RKO (cell line): ENCODE measurements at places on chromosomes 2 and 18.

DNA sequence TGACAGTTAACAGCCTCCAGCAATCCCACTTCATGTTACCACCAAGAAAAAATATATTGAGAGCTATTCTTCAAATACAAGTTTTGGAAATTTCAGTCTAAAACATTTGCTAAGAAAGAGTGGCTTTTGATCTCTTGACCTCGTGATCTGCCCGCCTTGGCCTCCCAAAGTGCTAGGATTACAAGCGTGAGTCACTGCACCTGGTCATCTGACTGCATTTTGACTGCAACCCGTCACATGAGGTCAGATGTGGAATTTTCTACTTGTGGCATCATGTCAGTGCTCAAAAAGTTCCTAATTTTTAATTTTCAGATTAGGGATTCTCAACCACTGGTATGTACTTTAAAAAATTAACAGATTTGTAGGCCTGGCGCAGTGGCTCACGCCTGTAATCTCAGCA, 9.1 kb upstream of the CLK1 start:
- DNase-seq = no peak

- DNase-seq = no peak
These were observed 187.1 kb downstream of the HDAC4 start for GRCh38 chr2:239213643-239214101.

- DNase-seq = no peak
These were observed 79.6 kb downstream of the MBP start for GRCh38 chr18:77052983-77053309.

GRCh38 chr18:54444319-54444914, 86.7 kb downstream of the C18orf54 start:
- peak; percentile 64 for DNase-seq

GRCh38 chr18:21314724-21315123, 72.7 kb downstream of the GREB1L start:
- no peak for DNase-seq

DNA sequence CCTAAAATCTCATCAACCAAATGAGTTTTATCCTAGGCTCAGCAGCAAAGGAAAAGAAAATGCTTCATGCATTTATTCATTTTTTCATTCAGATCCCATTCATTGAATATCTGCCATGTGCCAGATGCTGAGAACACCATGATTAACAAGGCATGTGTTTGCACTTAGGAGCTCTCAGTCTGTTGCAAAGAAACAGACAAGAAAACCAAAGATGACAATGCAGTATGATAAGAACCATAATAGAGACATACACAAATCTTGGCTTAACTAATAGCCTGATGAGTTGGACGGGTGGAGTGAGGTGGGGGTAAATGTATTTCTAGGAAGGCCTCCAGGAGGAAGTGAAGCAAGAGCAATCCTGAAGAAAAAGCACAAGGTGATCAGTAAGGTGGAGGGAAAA, 177.8 kb upstream of the SCN7A start:
- DNase-seq = no peak

DNA sequence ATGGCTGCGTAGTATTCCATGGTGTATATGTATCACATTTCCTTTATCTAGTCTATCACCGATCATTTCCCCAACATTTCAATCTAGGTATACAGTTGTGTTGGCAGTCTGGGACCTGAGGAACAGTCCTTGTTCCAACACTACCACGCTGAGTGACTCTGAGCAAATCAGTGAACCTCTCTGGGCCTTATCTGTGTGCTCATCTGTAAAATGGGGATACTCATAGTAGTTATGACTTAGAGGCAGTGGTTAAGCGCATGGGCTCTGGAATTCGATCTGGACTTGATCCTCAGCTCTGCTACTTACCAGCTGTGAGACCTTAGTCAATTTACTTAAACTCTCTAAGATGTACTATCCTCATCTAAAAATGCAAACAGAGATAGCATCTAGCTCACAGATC, 85.1 kb downstream of the BCL2 start:
- no peak for DNase-seq

DNA sequence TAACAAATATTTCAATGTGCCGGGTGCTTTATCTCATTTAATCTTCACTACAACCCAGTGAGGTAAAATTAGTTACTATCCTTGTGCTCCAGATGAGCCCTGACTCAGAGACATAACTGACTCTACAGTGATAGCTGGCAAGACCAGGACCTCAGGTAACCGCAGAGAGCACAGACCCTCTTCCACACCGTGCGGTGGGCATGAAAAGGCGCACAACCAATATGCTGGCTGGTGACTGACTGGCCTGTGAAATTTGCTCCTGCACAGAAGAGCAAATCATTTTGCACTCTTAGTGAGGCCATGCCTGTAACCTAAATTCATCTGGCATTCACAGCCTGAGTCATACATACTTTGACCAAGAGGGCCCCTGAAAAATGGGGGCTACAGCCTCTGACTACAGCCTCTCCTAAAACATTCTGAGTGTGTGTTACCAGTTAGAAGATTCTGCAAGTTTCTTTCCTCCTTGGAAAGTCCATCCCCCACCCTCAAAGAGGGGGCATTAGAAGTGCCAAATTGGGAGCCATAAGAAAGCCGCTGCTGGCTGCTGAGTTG, 22.4 kb upstream of the MSGN1 start:
- DNase-seq = no peak

DNA sequence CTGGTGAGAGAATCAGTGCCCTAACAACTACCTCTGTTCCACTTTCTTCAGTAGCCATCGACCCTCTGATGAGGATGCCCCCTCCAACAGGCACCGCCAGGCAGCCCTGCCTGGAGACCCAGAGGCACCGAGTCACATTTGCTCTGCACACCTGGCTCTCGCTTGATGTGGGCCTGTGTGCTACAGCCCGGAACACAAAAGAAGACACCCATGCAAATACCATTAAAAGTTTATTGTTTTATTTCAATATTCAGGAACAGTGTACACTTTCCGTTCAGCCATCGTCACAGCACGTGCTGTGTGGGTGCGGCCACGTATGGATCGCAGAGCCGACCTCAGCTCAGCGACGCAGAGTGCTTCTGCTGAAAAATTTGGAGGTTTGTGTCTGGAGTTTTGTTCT, 154.0 kb downstream of the MBP start:
- no peak for DNase-seq

DNA sequence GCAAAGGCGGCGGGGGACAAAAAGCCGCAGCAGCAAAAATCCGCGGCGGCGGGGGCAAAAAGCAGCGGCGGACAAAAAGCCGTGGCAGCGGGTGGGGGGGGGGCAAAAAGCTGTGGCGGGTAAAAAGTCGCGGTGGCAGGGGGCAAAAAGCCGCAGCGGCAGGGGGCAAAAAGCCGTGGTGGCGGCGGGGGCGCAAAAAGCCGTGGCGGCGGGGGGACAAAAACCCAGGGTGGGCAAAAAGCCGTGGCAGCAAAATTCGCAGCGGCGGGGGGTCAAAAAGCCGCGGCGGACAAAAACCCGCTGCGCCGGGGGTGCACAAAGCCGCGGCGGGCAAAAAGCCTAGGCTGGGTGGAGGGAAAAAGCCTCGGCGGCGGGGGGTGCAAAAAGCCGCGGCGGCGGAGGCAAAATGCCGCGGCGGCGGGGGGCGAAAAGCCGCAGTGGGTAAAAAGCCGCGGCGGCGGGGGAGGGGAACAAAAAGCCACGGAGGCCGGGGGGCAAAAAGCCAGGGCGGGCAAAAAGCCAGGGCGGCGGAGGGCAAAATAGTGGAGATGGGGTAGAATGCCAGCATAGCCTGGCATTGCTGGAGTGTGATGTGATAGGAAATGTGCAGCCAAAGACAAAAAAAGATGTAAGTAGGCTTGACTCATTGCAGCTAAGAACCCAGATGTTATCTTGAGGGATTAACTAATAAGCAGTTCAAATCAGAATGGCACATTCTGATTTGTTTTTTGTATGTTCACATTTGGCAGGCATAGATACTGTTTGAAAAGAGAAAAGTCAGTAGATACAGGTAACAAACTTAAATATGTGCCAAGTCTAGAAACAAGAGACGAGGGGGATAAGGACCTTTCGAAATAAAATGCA, 1076.3 kb downstream of the RPIA start:
- no peak for DNase-seq

GRCh38 chr2:126467367-126468054, 188.4 kb upstream of the GYPC start:
- no peak for DNase-seq

DNA sequence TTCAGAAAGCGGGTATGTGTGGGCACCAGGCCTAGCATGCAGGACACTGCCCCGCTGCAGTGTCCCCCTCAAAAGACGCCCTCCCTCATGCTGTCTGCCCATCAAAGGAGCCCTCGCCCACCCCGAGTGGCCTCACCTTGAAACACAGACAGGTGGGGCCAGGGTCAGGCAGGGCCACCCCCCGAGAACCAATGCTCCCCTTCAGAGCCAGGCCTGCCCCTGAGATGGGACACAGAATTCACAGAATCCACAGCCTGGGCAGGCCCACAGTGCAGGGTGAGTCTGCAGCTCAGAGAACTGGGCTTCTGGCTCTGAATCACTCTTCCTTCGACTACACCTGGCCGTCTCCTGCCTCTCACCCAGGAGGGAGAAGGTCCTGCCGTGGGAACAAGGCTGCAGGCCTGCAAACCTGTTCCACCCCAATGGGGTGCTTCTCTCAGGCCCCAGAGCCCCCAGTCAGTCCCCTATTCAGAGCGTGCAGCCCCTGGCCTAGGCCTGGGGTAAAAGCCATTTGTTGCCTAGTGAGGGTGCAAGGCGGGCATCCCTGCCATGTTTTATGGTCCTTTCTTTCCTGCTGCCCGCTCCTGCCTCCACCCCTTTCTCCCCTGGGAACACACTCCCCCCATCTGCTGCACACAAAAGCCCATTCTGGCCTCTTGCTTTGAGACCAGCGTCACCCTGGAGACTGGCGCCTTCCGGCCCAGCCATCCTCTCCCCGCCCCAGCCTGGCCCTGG, 11.3 kb upstream of the ARHGEF4 start:
- DNase-seq = no peak

GRCh38 chr2:119682578-119682977, 3.6 kb downstream of the TMEM177 start:
- no peak for DNase-seq

GRCh38 chr2:240287011-240287410, 146.6 kb upstream of the OTOS start:
- no peak for DNase-seq

DNA sequence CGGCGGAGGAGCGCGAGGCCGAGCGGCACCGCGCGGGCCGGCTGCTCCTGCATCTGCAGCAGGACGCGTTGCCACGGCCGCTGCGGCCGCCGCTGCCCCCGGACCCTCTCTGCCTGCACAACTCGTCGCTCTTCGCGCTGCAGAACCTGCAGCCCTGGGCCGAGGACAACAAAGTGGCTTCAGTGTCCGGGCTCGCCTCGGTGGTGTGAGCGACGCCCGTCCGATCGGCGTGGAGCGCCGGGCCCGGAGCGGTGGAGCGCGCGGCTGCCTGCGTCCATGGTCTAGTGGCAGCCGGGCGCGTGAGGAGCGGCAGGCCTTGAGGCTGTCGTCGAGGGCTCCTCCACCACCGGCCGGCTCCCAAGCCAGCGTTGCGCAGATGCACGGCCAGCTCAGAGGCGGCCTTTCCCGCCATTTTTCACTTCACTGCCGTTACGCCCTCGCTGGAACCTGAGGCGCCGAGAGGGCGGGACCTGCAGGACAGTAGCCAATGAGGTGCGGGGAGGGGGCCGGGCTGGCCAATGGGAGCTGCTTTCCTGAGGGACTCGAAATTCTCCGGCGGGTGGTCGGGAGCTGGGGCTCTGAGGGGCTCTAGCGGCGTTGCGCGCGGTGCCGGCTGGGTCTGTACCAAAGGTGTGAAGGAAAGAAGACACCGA, 1.9 kb downstream of the TLX2 start:
- no peak for DNase-seq

- no peak for DNase-seq
These were observed 71.3 kb upstream of the PID1 start for GRCh38 chr2:229342376-229342775.

DNA sequence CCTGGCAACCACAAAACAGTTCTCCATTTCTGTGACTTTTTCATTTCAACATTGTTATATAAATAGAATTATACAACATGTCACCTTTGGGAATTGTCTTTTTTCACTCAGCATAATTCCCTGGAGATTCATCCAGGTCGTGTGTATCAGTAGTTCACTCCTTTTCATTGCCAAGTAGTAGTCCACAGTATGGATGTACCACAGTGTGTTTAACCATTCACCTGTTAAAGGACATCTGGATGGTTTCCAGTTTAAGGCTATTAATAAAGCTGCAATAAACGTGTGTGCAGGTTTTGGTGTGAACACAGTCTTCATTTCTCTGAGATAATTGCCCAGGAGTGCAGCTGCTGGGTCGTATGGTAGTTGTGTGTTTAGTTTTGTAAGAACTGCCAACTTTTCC, 35.7 kb downstream of the COPS7B start:
- DNase-seq = peak; percentile 0

DNA sequence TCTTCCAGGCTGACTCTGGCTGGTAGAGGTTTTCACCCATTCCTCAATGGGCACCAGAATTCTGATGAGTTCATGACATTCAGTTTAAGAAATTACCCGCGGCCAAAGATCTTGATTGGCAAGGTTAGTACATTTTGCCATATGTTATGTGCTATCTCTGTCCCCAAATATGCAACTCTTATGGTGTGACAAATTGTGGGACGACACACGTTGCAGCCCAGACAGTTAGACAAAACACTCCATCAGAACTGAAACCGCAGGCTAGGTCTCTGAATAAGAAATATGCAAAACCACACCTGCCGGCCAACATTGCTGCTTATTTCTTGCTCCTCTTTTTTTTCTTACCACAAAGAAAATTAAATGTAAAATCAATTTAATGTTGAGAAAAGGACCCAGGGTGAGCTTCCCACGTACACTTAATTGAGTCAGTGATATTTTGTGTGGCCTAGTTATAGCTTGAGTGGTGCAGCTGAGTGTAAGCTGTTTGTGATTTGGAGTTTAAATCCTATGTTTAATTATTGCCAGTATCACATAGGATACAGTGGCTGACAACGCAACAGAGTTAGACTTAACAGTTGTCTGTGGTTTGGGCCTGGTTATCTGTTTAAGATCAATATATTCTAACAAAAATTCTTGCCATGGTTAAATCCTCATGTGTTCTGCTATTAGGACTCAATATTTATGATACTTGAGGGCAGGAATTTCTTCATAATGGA, 35.7 kb upstream of the LTBP1 start:
- DNase-seq = no peak

DNA sequence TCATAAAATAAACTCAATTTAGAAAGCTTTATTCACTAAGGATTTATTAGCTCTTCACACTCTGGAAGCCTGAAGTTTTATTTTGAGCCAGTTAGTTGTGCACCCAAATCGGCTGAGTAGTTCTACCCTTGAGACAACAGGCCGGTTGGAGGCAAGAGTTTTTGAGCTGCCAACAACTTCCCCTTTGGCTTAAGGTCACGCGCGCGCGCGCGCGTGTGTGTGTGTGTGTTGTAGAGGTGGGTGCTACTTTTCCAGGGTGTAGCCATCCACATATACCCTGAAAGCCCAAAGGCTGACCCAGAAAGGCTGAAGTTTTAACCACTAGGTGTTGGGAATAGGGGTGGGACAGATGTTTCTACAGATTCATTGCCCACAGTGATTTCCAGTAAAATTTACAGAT, 150.2 kb upstream of the LHCGR start:
- no peak for DNase-seq

DNA sequence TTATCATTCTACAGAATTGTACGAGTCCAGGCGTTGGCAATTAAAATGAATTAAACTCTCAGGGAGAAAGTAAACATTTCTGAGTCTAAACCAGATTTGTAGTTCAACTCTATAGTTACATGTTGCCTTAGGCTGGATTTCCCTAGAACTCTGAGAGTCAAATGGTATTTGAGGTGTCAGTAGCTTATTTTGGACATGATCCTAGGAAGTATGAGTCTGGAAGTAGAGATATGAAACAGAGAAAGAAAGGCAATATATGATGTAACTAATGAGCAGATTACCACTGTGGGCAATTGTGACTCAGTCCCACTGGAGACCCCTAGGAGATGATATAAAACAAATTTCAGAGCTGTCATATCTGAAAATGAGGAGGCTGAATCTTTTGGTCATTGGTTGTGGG, 199.1 kb upstream of the UBE2E3 start:
- no peak for DNase-seq
